ENCODE measurements at places on chromosomes 7 and 10. TPM values are rescaled to one million over a fixed set of nuclear protein-coding genes. Genes with fewer than 3 reads are reported as not detected.
A peak's percentile ranks its signal among the peaks of the same experiment; 100 is the strongest.

- DNase-seq = peak; percentile 60
Measured at GRCh38 chr10:92965314-92965713, 95.3 kb upstream of the CYP26C1 start.

- peak; percentile 14 for DNase-seq
Measured at GRCh38 chr10:96720422-96721206, at the start of gene PIK3AP1. PIK3AP1 (minus strand) TSS chr10:96720514; CDS start chr10:96720394, 120 bp downstream.

GRCh38 chr7:51276967-51277366 lies 39.6 kb downstream of the COBL start:
- no peak for DNase-seq

The KLF14 gene
- 0.48 TPM for total RNA-seq

The PLAC9 gene
- 169 TPM for total RNA-seq

The GARIN1A gene
- total RNA-seq = 0.72 TPM
